Stimulated activated CD8-positive, alpha-beta memory T cell treated with anti-CD3 and anti-CD28 coated beads, Interleukin-4, amount 100 ng/mL, for 1 hour (primary cell): ENCODE measurements at places on chromosomes 13 and 19.

GRCh38 chr19:43306097-43306496 is 36.8 kb upstream of the PSG9 start:
- no peak for DNase-seq

DNA sequence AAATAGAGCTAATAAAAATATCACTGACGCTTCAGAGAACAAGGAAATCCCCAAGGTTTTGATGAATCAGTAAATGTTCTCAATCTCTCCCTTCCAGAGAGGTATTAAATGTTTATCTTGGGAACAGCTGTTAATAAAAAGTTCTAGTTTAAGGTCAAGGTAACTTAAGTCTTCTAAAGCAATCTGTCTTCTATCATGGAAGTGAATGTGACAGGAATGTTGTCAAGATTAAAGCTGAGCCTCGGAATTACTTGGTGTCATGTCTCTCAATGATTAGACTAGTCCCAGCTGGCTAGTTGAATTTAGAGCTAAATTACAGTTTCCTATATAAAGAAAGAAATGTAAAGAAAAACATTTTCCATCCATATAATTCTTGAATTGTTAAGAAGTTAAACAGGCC is 23.4 kb downstream of the ESD start:
- DNase-seq = no peak

DNA sequence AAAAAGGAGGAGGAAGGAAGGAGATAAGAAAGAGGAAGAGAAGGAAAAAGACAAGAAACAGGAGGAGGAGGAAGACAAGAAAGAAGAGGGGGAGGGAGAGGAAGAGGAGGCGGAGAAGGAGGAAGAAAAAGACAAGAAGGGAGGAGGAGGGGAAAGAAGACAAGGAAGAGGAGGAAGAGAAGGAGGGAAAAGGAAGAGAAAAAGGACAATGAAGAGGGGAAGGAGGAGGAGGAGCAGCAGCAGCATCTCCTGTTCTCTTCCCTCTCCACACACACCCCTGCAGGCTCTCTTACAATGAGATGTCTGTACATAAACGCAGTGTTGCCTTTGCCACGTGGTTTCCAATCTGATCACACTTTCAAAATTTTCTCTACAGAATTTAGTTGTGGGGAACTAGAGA is 66.6 kb downstream of the RUBCNL start:
- DNase-seq = no peak

GRCh38 chr13:54980651-54981050 is 1952.0 kb downstream of the OLFM4 start:
- DNase-seq = no peak

DNA sequence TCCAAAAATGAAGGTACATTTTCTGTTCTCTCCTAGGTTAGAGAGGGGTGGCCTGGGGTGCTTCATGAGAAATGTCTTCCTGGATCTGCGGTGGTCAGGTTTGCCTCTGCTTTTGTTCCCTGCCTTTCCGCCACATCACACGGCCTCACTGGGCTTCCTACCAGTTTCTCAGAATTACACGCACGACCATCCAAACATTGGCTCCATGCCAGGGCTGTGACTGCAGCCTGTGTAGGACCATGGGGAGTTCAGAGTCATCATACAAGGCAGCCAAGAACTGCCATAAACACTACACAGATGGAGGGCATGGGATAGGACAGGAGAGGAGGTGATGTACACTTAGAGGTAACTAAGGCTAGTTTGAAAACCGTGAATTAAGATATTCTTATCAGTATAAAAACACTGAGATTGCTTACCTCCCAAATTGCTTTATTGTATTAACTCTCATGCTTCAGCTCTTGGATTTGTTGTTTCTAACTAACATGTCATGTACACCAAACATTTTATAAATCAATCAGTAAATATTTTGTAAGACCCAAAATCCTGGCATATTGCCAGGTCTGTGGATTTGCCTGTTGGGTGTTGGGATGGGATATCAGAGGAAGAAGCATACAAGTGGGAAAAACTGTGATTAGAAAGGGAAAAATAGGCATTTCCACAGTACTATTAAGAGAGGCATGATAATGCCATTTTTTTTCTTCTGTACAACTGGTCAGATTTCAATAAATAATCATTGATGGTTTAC is 45.2 kb downstream of the CDADC1 start:
- DNase-seq = no peak

- DNase-seq = no peak
Observed at GRCh38 chr19:35419046-35419445, 29.0 kb upstream of the FFAR2 start.

DNA sequence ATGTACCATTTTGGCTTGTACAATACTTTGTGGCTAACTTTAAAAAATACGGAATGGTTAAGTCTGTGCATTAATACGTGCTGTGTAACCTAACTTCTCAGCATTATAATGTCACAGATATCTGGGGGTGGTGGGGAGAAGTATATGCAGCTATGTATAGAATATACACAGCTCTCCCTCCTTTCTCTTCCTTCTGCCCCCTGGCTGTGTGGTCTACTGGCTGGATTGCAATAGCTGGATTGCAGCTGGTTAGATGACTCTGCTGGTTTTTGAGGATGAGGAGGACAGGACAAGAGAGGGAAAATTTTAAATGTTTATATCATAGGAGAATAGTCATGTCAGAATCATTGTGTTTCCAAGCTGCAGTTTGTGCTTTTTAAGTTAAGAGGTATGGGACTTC is 9.7 kb downstream of the RNASEH2B start:
- no peak for DNase-seq

GRCh38 chr19:10920781-10921180 is 7.7 kb downstream of the YIPF2 start:
- no peak for DNase-seq

- DNase-seq = no peak
Observed at GRCh38 chr19:38337360-38337653, 1.7 kb downstream of the CATSPERG start.

- DNase-seq = no peak
Observed at GRCh38 chr13:31321457-31321856, 121.7 kb downstream of the B3GLCT start.

DNA sequence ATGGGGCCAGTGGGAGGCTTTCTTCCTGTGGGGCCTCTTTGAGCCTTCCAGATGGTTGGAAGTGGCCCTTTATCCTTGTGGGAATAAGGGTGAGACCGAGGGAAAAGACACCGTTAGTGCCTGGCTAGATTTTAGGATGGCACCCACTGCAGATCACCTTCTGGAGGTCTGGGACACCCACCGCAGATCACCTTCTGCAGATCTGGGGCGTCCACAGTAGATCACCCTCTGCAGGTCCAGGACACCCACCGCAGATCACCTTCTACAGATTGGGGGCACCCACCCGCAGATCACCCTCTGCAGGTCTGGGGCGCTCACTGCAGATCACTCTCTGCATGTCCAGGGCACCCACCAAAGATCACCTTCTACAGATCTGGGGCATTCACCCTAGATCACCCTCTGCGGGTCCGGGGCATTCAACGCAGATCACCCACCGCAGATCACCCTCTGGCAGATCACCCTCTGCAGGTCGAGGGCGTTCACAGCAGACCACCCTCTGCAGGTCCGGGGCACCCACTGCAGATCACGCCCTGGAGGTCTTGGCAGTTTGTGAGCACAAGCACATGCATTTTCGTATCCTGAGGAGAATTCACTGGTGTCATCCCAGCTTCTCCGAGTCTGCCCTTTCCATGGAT is 153.4 kb upstream of the TSHZ3 start:
- no peak for DNase-seq

DNA sequence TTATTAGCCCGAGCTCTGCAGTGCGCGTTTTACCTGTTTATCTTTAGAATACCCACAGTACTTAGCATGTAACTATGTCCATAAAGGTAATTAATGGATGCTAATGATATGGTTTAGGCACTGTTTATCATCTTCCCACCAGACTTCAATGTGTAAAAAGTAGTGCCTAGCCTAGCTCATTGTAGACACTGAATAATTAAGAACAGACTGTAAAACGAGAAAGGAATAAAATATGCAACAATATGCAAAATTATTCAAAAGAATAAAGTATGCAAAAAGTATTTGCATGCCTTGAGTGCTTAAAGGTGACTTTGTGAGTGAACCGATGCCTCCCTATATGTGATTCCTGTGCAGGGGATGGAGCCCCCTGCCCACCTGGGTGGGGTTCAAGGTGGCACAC is 35.7 kb upstream of the RNF113B start:
- DNase-seq = no peak

- no peak for DNase-seq
Observed at GRCh38 chr19:6723738-6724137, 3.3 kb upstream of the C3 start.

- DNase-seq = no peak
Observed at GRCh38 chr19:3642987-3643673, 16.5 kb upstream of the CACTIN start.

DNA sequence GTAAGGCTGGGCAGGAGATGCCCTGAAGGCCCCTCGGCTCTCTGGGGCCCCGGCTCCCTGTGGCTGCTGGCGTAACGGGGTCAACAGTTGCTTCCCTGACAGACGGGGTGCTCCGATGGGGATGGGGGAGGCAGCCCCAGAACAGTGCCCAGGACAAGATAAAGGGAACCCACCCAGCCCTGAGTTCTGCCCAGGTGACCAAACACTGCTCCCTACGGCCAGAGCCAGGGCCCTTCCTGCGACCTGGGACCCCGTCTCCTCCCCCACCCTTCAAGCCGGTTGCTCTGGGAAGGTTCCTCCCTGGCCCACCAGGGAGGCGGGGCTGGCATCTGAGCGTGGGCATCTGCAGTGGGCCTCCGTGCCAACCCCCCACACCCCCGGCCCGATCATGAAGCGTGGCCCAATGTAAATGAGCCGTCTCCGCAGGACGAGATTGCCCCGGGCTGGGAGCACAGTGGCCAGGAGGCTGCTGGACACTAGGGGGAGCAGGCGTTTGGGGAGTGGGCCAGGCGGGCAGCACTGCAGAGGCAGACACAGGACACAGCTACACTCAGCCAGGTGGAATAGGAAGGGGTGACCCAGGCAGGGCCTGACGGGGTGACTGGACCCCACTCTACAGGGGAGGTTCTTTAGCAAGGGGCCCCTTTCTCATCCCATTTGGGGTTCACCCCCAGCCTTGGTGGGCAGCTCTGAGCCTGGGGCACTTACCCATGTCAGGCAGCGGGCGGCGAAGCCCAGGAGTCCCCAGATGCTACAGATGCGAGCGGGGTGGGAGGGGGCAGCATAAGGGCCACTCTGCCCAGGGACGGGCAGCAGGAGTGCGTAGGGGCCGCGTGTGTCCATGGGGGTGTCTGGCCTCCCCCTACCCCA is 1.2 kb upstream of the NKPD1 start:
- no peak for DNase-seq

DNA sequence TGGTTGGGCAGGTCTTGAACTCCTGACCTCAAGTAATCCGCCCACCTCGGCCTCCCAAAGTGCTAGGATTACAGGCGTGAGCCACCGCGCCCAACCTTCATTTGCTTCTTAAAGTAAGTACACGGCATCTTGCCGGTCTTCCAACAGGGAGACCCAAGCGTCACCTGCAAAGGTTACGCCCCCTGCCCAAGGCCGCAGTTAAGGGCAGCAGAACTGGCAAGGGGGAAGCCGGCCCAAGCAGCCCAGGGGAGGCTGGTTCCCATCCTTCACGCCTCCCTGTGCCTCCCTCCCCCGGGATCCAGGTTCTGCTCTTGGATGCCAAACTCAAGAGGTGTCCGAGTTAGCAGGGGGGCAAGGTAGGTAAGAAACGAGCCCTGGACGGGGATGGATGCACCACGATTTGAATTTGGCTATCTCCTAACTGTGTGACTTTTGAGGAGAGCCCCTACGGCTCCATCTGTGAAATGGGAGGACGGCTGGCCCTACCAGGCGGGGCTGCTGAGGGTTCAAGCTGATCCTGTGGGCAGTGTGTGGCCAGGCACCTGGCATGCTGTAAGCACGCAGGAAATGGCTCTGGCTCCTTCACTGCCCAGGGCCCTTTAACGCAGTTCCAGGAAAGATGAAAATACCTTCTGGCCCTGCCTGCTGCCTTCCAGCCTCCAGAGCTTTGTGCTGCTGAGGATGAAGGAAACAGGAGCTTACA is 9.0 kb downstream of the RFX1 start:
- no peak for DNase-seq

GRCh38 chr19:54478677-54479266 is 5.7 kb upstream of the CDC42EP5 start:
- DNase-seq = no peak

GRCh38 chr13:31731921-31732320 is 7.4 kb upstream of the RXFP2 start:
- DNase-seq = no peak

DNA sequence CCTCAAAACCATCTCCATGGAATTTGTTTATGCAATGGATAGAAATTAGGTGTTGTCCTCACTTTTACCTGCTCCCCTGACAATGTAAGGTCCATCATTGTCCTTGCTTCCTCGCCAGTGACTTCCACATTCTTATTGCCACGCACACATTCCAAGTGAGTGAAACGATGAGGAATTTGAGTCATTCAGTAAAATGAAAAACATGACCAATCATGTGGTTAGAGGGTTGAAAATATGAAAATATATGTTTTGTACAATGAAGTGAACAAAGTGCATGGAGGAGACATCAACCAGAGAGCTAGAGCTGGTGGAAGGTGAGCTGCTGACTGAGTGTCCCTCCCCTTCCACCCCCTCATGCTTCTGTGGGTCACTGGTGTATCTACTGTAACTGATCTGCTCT is 91.7 kb downstream of the ATP8A2 start:
- no peak for DNase-seq

DNA sequence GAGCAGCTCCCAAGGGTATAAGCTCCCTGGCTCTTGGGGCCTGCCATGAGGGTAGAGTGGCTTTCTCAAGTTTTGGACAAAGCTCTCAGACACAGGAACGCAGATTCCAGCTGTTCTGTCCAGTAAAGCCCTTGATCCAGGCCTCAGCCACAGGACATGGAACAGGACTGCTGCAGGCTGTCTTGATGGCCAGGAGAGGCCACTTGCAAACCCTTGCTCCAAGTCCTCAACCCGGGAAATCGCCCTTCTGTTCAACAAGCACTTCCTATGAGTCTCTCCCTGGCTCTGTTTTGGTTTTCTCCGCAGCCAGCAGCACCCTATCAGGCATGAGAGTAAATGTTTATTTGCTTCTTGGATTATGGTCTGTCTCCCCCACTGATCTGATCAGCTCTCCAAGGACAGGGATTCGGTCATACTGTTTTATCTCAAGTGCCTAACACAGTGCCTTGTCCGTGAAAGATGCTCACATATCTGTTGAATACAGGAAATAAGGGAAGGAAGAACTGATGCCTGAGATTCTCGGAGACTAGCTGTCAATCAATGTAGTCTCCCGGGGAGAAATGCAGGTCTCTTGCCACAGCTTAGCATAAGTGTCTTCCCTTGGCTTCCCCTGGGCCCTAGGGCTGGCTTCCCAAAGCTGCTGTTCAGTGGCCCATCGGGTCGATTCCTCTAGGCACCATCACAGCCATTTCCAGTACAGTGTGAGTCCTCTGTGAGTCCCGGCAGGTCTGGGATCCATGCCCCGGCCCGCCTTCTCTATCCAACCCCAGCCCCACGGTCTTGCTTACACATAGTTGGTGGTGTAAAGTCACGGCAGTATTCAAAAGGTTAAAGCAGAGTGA is 90.8 kb downstream of the TSHZ3 start:
- no peak for DNase-seq

DNA sequence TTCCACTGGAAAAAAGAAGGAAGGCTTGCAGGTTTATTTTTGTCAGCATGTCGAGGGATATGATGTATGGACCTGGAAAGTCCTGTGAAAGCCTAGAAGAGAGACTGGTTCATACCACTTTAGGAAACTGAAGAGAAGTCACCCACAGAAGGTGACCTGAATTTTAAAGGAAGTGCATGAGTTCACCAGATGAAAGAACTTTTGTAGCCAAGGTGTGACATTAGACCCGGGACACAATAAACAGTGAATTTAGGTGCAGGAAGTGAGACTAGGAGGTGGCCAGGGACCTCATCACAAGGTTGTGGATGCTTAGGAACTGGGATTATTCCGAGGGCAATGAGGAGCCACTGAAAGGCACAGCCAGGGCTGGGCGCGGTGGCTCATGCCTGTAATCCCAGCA is 79.1 kb downstream of the ZNF429 start:
- DNase-seq = no peak

GRCh38 chr19:8244442-8244841 is 35.3 kb downstream of the CERS4 start:
- DNase-seq = no peak
